ENCODE measurements at places on chromosomes 3 and 15. TPM values are rescaled to one million over a fixed set of nuclear protein-coding genes. Genes with fewer than 3 reads are reported as not detected.

CRTC3 gene
- total RNA-seq: 5.0 TPM

DNA sequence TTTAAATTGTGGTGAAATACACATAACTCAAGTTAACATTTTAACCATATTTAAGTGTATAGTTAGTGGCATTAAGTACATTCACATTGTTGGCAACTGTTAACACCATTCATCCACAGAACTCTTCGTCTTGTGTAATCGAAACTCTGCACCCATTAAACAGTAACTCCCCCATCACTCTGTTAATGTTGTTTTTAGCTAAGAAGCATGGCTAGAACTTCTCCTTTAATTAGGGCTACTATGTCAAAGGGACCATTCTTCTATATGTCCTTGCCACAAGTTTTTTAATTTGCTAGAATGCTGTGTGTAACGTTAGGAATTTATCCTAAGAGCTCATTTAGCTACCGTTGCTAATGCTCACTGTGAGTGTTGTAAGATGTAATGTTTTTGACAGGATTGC is 60.6 kb downstream of the MAP2K5 start:
- no peak for DNase-seq

DNA sequence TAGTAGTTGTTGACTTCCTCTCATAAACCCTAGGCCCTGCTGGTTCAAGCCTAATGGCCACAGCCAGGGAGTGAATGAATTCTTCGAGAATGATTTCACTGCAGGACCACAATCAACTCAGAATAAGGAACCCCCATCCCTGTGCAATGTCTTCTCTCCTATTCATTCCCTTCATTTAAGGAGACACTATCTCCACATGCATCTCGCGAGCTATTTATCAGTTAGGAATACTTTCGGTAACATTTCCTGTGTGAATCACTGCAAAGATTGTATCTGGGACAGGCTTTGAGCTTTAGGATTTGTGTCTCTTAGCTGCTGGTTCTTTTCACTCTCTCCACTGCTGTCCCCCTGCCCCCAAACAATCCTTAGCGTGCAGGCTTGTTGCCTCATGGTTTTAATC is 94.4 kb downstream of the MYLK start:
- DNase-seq: no peak

MCF2L2 gene
- total RNA-seq: 13.7 TPM

DNA sequence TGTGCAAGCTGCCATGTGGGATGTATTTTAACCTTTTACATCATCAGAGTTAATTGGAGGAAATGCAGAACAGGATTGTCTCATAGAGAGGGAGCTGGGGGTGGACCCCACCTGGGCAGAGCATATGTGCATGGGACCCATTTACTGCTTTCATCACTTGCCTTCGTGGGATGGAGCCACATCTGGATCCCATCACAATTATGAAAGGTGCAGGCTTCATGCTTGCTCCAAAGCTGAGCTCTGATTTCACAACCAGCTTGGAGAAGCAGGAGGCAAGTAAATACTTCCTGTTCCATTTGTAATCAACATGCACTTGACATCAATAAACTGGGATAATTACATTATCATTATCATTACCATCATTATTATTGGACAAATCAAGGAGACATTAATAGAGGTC is 161.9 kb downstream of the ALDH1A2 start:
- no peak for DNase-seq

- DNase-seq: no peak
Observed at GRCh38 chr15:56929933-56930332, 11.5 kb downstream of the TCF12 start.
